ENCODE measurements at places on chromosomes 16 and 17.

GRCh38 chr16:52537516-52537915, 9.4 kb downstream of the TOX3 start:
- DNase-seq, result no peak

- DNase-seq, result no peak
Measured at GRCh38 chr16:9124908-9125584, 33.6 kb downstream of the HAPSTR1 start.

- no peak for DNase-seq
Measured at GRCh38 chr17:34081269-34081668, 173.8 kb upstream of the CCL2 start.

GRCh38 chr16:85610446-85611193, 2.5 kb upstream of the GSE1 start:
- DNase-seq, result no peak
